Stimulated activated CD4-positive, alpha-beta T cell treated with anti-CD3 and anti-CD28 coated beads, Interleukin-4, amount 100 ng/mL, for 1 hour (primary cell): ENCODE measurements at places on chromosomes 1 and 21.

- no peak for DNase-seq
Observed at GRCh38 chr21:34559089-34559631, 47.1 kb upstream of the KCNE1 start.

DNA sequence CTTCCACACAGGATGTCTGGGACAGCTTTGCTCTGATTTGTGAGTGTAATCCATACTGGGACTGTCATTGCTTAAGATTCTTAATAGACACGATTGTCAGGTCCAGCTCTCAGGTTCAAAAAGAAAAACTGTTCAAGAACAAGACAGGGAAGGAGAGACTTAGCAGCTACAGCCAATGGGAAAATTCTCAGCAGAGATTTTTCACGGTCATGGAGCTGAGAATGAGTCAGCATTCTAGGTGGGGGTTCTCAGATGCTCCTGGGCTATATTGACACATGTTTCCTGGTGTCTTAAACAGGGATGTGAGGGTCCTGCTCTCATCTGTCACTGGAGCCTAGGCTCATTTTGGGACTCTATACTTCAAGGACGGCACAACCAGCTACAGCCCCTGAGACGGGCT is 318.3 kb downstream of the RRAGC start:
- DNase-seq, result no peak

- no peak for DNase-seq
Observed at GRCh38 chr1:7586031-7586941, 184.8 kb upstream of the VAMP3 start.

DNA sequence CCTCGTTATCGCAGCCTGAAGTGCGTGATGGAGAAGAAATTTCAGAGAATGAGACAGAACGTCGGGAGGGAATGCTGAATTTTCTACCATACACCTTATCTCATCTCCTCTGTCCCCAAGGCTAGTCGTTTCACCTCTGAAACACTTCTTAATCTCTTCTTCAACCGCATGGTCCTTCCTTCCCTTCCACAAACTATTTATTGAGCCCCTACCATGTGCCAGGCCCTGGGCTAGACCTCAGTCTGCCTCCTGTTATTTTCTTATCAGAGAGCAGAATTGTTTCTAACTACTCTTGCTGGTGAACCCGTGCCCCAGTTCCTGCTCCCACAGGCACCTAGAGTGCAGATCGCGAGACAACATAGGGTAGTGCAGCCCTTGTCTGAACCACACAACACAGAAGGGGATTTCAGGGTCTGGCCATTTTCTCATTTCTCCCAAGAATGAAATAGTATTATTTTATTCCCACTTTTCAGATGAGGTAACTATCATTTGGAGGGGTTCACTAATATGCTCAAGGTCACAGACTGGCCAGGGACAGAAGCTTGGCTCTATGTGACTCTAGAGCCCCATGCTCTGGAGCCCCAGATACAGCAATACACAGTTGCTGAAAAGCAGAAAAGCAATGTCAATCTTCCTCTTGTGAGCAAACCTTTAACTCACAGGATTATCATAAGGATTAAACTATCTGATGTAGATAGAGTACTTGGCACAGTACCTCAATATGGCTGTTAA is 598 bp upstream of the ADIPOR1 start:
- DNase-seq, result no peak

- no peak for DNase-seq
Observed at GRCh38 chr1:156162430-156163037, 9.1 kb downstream of the SEMA4A start.

DNA sequence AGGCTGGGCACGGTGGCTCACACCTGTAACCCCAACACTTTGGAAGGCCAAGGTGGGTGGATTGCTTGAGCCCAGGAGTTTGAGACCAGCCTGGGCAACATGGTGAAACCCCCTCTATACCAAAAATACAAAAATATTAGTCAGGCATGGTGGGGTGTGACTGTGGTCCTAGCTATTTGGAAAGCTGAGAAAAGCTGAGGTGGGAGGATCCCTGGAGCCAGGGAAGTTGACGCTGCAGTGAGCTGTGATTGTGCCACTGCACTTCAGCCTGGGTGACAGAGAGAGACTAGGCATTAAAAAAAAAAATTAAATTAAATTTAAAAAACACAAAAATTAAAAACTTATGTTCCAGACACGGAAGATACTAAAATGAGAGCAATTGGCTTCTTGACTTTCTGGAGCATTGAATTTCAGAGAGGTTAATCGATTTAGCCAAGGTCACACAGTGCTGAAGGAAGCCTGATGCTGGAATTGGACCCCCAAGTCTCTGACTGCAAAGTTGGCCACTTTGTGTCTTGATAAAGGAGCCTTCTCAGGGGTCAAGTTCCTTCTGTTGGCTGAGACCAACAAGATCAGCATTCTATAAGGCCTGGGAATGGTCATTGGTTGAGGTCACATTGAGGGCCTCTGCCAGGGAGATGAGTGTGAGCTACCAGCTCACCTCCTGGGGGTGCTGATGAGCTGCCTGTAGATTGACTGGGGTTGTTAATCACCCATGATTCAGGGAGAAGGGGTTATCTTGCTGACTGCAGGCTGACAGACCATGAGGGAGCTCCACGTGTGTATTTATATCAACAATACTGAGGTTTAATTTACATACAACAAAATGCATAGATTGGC is 54.3 kb downstream of the RPS6KA1 start:
- DNase-seq, result peak; percentile 25

DNA sequence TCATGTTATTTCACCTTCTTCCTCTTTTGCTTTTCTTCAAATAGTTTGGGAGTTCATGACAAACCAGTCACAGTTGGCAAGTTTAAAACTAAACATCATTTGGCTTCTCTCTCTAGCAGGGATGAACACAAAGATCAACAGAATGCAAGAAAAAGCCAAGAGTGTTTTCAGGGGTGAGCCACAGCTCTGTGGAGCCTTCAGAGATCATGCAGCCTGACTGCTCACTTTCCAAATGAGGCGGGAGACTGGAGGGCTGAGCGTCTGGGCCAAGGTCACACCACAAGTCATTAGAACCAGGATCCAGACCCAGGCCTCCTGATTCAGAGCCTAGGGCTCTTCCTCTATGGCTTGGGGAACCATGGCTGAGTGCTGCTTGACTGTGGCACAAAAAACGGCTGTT is 2.7 kb downstream of the DPT start:
- no peak for DNase-seq

GRCh38 chr1:44681905-44682882 is 7.7 kb downstream of the ARMH1 start:
- DNase-seq, result no peak

- no peak for DNase-seq
Observed at GRCh38 chr1:226690460-226690982, 48.6 kb downstream of the ITPKB start.

DNA sequence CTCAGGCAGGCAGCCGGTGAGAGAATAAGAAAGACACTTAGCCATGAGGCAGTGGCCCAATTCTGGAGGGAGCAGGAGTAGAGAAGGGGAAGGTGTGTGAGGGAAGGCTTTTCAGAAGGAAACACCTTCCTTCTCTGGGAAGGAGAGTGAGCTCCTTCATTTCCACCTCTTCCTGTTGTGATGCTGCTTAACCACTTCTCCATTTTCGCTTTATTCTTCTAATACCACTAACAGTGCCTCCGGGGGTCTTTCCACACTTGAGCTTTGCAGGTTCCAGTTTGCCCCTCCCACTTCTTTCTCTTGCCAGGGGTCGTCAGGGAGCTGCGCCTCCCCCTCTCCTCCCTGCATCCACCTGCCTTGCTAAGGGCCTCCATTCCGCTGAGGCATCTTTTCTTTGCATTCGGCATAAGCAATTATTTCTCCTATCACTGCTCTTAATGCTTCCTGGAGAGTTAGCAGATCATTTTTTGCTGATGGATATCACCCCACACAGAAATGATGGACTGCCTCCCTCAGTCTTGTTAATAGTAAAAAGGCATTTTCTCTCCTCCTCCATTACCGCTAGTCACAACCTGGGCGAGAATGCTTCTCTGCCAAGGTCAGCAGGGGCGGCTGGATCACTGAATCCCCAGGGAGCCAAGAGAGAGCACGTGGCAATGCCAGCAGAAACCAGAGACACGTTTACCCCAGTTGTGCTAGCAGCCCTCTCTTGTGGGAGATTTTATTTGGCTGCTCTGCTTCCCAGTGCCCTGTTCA is 74.8 kb downstream of the ELAVL4 start:
- DNase-seq, result no peak

GRCh38 chr21:46390603-46391545 is 66.9 kb downstream of the PCNT start:
- DNase-seq, result no peak

DNA sequence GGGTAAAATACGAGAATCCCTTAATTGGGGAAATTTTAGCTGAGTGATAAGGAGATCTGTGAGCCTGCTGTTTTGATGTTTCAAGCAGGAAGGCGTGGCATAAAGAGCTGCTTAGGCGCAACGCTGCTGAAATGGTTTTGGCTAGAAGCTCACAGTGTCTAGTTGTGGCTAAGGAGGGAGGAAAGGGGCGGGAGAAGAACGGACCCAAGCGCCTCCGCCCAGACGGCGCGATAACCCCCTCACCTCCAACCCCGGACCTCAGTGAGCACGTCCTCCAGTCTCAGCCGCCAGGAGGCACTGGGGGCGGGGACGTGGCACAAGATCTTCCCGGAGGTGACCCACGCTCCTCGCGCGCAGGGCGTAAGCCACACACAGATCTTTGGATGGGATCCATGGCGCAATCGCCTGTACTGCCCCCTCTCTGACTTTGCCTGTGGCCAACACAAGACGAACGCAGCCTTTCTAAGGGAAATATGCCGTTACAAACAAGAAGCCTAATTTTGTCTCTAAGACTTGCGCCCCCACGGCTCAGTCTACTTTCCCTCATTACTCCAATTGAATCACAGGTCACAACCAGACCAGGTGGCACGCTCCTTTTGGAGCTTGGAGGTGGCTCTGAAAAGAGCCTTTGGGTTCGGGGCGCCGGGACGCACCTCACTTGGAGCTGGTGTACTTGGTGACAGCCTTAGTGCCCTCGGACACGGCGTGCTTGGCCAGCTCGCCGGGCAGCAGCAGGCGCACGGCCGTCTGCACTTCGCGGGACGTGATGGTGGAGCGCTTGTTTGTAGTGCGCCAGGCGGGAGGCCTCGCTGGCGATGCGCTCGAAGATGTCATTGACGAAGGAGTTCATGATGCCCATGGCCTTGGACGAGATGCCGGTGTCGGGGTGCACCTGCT is 23.4 kb upstream of the RNF187 start:
- peak; percentile 42 for DNase-seq

DNA sequence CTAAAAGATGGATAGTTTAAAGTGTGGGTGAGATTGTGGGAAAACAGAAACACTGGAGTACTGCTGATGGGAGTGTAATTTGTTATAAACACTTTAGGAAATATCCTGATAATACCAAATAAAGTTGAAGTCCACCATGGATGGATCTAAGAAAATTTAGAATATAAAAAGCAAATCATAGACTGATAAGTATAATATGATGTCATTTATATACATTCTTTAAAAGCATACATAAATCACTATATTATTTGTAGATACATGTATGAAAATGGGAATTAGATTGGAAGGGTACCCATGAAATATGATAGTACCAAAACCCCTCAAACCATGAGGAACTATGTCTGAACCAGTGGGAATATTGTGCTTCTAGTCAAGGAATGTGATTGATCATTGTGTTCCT is 7.9 kb downstream of the ZMPSTE24 start:
- no peak for DNase-seq

- no peak for DNase-seq
Observed at GRCh38 chr1:54273795-54274163, 73.8 kb downstream of the MRPL37 start.

DNA sequence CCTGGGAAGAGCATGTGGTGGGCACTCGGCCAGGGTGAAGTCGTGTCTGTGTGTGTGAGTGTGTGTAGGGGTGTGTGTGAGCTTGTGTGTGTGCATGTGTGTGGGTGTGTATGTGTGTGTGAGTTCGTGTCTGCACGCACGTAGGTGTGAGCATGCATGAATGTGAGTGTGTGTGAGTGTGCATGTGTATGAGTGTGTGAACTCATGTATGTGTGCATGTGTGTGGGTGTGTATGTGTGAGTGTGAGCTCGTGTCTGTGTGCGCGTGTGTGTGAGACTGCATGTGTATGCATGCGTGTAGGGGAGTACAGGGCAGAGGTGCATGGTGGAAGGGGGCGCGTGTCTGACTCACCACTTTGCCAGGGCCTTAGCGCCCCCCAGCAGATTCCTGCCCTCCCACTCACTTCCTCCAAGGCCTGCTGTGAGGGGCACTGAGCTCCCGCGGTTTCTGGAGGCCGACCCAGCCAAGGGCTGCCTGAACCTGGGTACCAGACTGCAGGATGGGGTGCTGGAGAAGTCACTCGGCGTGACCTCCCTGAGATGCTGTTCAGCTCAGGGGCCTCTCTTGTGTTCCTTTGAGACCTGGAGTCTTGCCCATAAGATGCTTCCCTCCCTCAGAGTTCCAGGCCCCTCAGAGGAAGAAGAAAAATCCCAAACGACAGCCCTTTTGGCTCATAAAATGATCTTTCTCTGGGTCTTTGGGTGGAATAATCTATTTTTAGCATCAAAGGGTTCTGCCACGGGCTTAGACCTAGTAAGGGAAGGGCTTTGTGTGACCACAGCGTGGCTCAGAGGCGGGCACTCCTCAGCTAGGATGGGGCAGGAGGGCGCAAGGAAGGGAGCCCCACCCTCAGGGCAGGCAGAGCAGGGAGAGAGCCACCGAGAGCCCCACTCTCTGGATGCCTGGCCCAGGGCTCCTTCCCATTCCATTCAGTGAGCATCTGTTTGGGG is 41.1 kb upstream of the RUNX3 start:
- DNase-seq, result no peak

DNA sequence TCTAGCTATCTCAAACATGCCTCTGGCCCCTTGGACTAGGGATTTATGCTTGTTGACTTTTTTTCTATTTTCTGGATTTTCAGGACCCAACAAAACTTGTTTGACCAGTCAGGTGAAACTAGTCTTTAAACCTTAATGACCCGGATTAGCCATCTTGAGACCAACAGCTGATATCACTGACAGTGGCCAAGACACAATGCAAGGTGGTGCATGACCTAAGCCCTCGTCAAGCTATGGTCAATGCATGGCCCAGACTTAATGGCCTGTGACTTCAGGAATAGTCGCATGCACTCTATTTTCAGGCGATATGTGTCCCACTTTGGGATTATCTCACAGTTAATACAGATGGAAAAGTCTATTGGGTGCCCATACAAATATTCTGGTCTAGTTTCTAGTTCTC is 190.4 kb downstream of the ZBTB18 start:
- no peak for DNase-seq

GRCh38 chr1:207950750-207951149 is 39.8 kb upstream of the CD34 start:
- DNase-seq, result no peak

GRCh38 chr1:240170266-240170665 is 78.6 kb downstream of the FMN2 start:
- DNase-seq, result no peak

DNA sequence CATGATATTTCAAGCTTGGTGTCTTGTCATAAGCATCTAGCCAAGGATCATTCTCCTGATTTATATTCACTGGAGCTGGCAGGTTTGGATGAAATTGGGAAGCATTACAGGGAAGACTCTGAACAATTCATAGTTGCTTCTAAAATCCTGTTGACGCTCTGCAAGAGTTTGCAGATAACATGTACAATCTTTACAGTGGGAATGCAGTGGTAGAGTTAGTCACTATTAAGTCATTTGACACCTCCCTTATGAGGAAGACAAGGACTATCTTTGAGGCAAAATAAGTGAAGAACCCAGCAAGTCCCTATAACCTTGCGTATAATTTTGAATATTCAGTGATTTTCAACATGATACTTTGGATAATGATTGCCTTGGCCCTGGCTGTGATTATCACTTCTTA is 45.3 kb upstream of the CRB1 start:
- DNase-seq, result no peak
